ENCODE measurements at places on chromosomes 5 and 9.

- DNase-seq = no peak
These were observed 102.6 kb upstream of the COL5A1 start for GRCh38 chr9:134538856-134539566.

DNA sequence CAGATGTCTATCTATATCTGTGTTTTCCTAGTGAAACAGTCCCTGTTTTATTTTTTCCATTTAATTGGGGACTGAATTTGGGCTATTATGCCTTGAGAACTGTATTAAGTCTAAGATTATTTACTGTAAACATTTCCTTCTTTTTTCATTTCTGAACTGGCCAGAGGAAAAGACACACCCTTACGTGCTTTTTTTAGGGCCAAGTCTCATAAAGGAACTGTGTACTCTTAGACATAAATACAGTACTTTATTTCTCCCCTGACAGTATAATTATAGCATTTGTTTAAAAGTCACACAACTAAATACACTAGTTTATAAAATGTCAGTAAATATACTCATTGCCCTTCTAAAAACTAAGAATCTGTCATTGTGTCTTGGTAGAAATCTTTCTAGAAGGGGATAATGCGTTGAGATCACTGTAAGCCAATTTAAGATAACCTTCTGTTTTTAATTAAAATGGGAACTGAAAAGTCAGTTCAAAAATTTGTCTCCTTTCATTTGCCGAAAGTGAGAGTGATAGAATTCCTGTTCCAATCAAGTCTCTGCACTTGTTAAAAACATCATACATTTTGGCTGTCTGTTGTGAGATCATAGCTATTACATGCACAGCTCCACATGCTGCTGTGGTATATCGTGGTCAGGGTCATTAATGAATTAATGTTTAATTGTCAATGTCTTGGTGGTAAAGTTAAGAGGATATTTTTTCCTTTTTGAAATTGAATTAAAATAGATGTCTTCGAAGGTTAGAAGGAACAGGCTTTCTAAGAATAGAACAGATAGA is 132.1 kb downstream of the FOCAD start:
- no peak for DNase-seq

DNA sequence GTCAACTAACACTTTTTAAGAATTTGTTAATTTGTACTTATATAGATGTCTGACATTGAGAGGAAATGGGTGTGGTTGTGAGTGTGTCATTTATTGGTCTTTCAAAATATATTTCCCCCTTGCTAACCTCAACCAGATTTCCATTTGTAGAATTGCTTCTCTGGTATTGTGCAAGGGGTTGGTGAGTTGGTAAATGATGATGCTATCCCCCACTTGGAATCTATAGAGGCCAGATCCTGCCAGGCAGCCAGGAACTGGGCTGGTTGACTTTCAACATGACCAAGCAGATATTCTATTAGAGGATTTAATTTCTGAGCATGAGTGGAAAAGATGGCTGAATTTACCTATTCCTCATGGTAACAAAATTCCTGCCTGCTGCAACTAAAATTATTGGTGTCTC is 306.6 kb upstream of the KIF2A start:
- no peak for DNase-seq

GRCh38 chr9:108191065-108191464 is 664.7 kb downstream of the ACTL7B start:
- no peak for DNase-seq

DNA sequence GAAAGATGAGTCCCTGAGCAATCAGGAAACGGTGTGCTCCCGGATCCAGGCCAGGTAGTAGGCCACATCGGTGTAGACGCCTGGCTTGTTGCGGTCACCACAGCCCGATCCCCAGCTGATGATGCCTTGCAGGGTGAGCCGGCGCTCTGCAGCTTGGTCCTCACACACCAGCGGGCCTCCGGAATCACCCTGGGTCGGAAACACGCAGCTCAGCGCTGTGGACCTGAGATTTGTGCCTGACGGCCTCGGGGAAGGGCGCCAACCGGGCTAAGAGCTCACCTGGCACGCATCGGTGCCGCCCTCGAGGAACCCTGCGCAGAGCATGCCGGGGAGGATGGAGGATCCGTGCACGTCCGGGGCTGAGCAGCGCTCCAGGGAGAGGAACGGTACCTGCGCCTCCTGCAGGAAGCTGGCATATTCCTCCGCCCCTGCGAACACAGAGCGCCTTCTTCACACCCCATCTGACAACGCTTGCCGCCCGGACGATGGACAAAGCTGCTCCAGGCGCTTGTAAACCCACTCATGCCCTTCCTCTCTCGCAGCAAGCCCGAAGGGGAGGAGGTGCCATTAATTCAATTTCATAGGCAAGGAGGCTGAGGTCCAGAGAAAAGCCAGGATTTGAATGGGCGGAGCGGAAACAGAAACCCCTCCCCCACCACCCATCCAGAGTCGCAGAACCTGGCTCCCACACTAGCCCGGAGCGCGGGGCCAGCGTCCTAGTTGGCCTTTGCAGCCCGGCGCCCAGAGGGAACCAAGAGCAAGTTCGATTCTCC is 2.0 kb upstream of the PFN3 start:
- DNase-seq = peak; percentile 68

DNA sequence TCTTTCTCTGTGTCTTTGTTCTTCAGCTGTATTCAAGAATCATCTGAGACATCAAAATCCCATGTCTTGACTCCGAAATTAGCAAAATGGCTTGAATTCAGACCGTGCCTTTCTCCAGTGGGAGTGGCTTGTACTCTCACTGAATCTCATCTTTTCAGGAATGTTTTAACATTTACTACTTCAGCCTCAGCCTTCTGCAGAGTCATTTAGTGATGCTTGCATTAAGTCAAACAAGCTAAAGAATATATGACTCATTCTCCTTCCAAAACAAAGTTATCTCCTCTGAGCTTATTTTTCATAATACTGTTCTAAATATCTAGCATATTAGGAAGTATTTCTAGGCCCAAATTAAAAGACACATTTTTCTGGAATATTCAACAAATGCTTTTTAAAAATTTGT is 205.3 kb downstream of the CDH10 start:
- DNase-seq = peak; percentile 13

DNA sequence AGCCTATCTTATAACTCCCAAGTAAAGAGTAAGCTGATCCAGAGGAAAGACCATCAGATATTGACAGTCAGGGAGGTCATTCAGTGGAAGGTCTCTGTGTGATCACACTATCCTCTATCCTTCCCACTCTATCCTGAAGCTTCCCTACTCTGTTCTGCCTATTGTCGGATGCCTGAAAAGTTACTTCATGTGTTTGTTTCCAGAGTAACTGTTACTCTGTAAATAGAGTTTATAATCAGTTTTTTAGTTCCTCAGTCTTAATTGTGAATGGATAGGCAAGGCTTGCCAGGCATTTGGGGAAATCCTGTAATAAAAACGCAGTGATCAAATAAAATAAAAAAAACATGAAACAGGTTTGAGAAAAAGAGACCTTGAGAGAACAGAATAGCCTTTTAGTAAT is 79.8 kb downstream of the XRCC4 start:
- DNase-seq = peak; percentile 10

GRCh38 chr9:95874989-95875304 is 544 bp upstream of the ERCC6L2 start:
- no peak for DNase-seq

DNA sequence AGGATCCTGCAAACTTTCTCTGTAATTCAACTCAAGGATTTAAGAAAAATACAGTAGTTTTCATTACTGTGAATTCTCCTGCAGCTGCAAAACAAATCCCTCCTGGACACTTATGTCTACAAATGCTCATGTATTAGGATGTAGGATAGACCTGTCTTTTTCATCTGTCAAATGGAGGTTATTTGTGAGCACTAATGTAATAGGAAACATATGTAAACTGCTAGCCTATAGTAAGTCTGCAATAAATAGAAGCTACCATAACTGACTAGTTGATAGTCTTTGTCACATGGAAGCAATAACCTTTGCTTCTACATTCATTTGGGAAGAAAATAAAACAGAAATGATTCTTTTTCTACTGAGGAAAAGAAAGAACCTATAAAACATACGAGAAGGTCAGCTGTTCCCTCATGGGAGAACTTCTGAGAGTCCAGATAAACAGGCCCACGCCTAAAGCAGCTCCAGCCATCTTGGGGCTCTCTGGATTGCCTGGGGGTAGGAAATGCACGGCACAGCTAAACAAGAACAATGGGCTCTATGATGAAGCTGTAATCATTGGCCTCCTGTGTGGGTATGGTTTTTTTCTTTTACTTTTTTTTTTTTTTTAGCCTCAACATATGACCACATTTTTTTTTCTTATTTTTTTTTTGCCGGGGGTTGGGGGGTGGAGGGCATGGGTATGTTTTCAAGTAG is 6.2 kb downstream of the KCNV2 start:
- DNase-seq = no peak

DNA sequence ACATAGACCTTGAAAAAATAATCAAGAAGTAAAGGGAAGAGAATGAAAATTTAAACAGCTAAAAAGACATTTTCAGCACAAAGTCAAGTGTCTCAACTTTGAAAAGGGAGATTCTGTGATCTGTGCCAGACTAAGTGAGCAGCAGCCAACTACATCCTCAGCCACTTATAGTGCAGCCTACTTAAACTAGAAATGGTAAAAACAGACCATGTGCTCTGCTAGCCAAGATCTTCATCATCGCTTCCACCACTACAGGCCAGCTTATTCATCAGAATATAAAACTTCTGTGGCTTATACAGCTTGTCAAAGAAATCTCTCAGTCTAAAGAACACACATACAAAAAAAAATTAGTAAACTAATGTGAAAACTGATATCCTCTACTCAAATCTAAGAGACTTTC is 63.5 kb downstream of the CEMIP2 start:
- no peak for DNase-seq

DNA sequence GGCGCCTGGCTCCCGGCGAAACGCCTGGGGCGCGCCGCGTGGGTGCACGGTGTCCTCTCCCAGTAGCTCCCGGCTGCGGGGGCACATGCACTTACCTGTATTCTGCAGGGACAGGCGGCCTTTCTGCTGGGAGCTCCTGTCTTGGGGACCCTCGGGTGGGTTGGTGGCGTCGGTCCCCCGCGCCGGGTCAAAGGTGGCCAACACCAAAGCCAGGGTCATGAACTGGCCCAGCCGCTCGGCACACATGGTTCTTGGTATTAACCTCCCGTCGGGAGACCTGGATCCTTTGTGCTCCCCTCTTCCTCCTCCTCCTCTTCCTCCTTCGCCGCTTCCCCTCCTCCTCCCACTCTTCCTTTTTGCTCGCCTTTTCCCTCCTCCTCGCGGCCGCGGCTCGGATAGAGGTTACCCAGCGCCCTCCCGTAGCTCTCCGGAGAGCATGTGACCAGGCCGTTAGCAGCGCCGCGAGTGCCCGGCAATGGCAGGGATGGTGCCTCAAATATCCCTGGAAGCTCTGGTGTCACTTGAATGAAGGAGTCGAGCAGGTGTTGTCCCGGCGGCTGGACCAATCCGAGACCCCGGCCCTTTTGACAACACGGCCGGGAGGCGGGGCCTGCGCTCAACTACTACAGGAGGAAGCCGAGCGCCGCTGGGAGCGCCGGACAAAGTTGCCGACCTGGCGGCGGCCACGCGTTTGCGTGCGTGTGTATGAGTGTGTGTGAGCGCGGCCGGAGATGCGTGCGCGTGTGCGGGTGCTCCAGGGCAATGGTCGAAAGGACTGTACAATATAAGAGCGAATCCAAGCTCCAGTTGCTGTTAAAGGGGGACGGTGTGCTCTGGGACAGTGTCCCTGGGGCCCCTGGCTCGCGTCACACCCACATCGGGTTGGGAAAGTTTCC is at the start of gene STC2:
TSS of gene STC2 (minus strand) at position 467 of the 896 bp plus-strand sequence. CDS start at position 246, 221 bp downstream.
- peak; percentile 94 for DNase-seq

DNA sequence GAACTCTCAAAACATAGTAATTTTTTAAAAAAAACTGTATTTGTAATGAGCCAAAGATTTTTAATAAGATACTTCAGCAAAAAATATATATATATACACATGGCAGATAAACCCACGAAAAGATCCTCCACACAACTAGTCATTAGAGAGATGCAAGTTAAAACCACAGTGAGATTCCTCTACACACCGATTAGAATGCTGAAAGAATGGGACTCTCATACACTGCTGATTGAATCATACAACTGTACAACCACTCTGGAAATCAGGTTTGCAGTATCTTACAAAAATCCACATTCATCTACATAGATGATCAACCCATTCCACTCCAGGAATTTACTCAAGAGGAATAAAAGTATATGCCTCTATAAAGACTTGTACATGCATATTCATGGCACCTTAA is 43.7 kb downstream of the RASEF start:
- DNase-seq = no peak

DNA sequence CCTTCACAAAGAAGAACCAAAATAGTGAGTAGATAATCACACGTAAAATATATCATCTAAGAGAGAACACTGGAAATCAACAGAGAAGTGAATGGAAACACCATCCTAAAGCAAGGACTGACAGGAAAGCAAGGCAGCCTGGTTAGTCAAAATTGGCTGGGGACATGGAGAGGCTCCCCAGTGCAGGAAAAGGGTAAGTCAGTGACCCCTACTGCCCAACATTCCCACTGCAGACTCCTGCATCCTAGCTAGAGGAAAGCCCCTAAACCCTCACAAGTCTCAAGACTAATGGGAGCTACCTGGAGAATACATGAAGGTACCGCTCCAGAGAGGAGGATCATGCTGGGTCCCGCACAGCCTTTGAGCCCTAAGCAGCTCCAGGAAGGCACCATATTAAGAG is 60.1 kb downstream of the ZDHHC21 start:
- DNase-seq = no peak
